ENCODE measurements at places on chromosomes 7 and 10.
A peak's percentile ranks its signal among the peaks of the same experiment; 100 is the strongest.

GRCh38 chr7:132877573-132877972 is 204.3 kb downstream of the CHCHD3 start:
- no peak for DNase-seq

DNA sequence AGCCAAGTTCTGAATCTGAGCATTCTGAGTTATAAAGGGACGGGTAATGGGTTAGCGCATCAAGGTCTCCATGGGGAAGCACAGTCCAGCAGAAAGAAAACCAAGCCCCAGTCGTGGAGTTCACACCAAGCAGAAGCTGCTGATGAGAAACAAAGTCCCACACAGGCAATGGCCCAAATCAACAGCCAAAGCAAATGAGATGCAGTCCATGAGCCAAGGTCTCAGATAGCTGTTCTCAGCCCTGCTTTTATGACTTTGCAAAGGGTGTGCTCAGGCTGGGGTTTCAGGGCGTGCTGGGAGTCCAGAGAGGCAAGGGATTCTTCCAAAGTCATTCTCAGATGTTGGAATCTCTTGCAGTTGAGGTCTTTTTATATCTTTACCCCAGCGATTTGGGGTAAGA is 32.0 kb downstream of the THNSL1 start:
- DNase-seq: no peak

DNA sequence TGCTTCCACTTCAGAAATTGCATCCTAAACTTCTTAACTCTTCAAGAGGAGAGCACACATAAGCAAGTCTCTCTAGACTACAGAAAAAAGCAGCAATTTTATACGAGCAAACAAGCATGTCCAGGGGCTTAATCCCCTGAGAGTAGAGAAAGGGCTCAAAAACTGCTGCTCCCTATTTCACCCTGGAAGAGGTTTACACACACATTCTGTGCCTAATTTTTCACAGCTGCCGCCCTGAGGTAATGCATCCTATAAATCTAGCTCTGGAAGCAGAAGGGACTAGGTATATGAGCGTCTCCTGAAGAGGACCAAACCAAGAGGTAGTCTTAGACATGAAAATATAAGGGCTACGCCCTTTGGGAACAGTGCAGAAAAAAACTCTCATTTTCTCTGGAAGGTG is 73.1 kb downstream of the CRPPA start:
- no peak for DNase-seq

- DNase-seq: peak; percentile 48
These were observed 494 bp downstream of the PALS2 start for GRCh38 chr7:24573554-24574338.

- no peak for DNase-seq
These were observed 256.9 kb downstream of the WDR11 start for GRCh38 chr10:121108051-121108450.

DNA sequence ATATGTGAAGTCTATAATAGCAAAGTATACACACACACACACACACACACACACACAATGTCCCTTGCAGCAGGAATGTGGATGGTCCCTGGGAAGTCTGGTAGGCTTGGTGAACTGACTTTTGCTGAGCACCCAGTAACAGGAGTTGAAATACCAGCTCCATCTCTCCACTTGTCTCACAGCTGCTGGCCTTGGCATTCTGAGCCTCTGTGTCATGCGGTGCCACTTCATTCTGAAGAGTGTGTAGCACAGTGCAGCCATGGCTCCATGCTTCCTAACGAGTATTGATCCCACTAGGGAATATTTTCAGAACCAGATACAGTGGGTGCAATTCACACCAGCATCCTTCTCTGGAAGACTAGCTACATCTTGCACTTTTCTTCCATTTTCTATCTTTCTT is 192.4 kb downstream of the ADARB2 start:
- no peak for DNase-seq

- no peak for DNase-seq
These were observed 1055.1 kb downstream of the NXPH1 start for GRCh38 chr7:9488555-9488954.

DNA sequence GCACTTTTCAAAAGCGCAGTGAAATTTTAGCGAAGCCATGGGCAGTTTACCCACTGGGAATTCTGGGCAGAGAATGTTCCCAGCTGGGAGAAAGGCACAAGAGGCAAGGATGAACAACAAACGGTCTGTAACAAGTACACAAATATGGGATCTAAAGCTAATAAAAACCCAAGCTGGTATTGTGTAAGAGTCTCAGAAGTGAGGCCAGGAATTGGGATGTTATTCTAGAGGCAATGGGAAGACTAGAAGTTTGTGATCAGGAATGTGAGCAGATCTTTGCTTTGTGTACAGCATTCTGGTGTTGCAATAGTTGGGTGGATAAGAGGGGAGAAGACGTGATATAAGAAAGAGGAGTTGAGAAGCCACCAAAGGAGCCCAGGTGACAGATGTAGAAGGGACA is 15.0 kb downstream of the FZD9 start:
- DNase-seq: no peak

GRCh38 chr7:13915891-13916290 is 73.6 kb downstream of the ETV1 start:
- no peak for DNase-seq

DNA sequence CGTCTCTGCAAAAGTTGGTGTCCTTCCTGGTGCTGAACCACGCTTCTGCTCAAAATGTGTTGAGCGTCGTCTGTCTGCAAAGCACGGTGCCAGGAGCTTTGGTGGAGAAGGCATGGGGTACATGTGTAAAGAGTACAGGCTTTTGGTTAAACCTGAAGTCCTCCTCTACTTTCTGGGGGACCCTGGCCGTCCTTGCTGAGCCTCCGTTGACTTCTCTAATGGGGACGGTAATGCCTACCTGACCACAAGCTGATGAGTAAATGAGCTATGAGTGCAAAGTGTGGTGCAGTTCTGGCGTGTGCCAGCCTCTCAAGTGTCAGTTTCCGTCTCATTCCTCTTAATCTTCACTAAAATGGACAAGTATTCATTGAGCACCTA is 527 bp upstream of the HERPUD2 start:
- DNase-seq: no peak

GRCh38 chr10:93875032-93875358 is 18.8 kb upstream of the SLC35G1 start:
- no peak for DNase-seq

GRCh38 chr10:102306006-102306405 is 60.7 kb downstream of the GBF1 start:
- no peak for DNase-seq

DNA sequence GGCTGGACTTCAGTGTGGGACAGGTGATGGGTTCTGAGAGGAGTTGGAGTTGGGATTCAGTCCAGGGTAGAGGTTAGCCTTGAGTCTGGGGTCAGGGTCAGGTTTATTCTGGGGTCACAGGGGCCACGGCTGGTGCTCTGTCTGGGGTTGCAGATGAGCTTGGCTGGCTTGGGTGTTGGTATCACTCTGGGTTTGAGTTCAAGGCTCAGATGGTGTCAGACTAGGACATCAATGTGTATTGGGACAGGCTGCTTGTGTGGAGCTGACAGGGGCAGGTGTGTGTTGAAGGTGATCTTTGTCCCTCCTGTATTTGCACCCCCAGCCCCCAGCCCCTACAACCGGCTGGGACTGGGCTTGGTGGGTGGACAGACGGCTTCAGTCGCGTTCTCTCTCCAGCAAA is 26.8 kb downstream of the TMEM270 start:
- no peak for DNase-seq

- no peak for DNase-seq
These were observed 1.3 kb upstream of the HIP1 start for GRCh38 chr7:75739796-75740672.

DNA sequence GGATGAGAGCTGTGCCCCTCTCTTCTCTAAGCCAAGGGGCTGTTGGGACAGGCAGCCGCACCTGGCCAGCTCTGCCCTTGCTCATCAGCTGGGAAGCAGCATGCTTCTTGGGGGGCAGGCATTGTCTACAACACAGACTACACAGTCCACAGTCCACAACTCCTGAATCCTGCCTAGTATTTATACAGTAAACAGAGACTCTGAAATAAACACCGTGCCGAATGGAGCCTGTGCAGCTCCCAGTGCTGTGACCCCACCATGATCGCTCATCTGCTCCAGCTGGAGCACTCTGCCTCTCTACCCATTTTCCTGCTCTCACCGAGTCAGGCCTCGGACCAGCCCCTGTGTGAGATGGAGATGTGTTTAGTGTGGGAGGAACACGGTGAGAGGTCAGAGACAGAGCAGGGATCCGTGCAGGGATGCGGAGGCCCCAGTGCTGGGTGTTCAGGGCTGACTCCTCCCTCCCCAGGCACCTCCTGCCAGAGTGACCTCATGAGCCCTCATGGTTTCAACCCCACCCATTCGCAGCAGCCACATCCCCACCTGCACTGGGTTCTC is 608.0 kb downstream of the DNAJB6 start:
- no peak for DNase-seq

GRCh38 chr7:91325726-91326125 is 61.5 kb downstream of the FZD1 start:
- DNase-seq: no peak

- DNase-seq: no peak
These were observed 336.2 kb downstream of the DPP6 start for GRCh38 chr7:154388412-154388811.

DNA sequence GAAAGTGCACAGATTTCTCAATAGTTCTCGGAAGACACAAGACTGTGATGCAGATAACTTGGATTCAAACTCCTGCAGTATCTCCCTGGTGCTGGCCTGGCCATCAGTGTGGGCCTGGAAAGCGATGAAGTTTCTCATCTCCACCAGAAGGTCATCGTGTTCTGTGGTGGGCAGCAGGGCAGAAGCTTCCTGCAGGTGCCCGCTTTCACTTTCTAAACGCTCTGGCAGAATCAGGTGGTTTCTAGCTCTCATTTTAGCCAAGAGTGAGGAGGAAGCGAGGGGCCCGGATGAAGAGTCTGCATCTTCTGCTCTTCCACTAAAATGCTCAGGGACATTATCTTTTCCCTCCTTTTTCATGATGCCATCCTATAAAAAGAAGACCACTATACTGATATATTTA is 63.0 kb upstream of the DRGX start:
- no peak for DNase-seq

GRCh38 chr10:127866276-127867013 is 26.3 kb downstream of the CLRN3 start:
- no peak for DNase-seq

DNA sequence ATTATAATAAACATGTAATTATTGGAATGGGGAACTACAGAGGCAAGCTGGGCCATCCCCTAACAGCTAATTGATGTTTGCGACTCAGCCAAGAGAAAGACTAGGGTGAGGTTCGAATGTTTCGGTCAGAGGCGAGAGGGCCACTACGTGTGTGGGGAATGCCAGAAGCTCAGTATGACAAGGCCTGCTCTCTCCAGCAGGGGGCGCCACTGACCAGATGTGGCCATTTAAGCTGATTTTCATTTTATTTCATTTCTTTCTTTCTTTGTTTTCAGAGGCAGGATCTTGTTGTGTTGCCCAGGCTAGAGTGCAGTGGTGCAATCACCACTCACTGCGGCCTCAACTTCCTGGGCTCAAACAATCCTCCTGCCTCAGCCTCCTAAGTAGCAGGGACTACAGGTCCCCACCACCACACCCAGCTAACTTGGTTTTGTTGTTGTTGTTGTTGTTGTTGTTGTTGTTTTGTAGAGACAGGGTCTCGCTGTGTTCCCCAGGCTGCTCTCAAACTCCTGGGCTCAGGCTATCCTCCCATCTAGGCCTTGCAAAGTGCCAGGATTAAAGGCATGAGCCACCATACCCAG is 38.1 kb downstream of the TMEM130 start:
- DNase-seq: peak; percentile 28

DNA sequence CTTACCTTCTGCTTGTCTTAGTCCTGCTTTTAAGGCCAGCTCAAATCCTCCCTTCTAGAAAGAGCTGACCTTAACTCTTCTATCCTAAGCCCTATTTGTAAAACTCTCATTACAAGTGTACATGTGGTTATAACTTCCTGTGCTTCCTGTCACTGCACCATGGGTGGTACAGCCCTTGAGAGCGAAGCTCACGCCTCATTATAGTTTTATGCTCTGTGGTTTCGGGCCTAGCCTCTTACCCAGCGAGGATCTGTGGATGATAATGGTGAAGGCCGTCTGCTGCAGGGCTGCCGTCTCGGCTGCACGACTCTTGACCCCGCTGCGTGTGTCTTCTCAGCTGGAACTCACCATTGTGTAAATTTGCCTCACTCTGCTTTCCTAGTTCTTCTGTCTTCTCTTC is 74.6 kb downstream of the CUL1 start:
- DNase-seq: no peak

GRCh38 chr7:665736-666453 is 60.6 kb upstream of the DNAAF5 start:
- no peak for DNase-seq

GRCh38 chr10:69972981-69973397 is 79.7 kb upstream of the MACROH2A2 start:
- DNase-seq: no peak

GRCh38 chr7:1431226-1431625 is 28.0 kb downstream of the MICALL2 start:
- no peak for DNase-seq

DNA sequence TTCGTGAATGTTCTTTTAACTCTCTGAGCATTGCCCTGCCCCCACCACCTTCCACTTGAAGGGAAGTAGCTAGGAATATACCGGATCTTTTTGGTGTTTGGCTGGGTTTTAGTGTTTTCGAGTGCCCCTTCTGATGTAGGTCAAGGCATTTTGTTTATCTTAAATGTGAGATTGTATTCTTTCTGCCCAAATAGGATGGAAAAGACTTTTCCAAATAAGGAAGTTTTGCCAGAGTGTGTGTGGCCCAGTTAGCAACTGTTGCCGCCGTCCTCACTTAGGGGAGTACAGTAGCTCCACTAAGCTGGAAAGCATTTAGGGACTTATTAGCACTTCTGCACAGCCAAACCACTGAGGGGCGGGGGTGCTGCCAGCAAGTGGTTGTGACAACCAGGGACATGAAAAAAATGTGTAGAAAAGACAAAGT is 29.8 kb upstream of the VCL start:
- DNase-seq: no peak

DNA sequence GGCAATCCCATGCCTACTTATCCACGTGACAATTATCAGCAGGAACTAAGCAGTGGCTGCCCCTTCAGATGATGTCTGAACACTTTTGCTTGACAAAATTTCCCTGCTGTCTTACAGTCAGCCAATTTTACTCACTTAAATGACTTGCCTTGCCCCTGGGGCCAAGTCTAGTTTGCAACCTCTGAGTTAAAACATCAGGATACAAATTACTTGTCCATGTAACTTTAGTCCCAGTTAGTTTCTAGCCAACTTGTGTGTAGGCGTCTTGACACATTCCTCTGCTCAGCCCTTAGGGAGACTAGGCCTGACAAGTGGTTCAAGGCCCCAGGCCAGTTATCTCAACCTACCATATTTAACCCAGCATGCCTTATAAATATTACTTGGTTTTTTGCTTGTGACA is 11.6 kb upstream of the TYSND1 start:
- no peak for DNase-seq

- no peak for DNase-seq
These were observed 23.8 kb downstream of the LRRC27 start for GRCh38 chr10:132355754-132356153.
